GM23338 (cell line): ENCODE measurements at places on chromosomes 12 and 14. TPM values are rescaled to one million over a fixed set of nuclear protein-coding genes. Genes with fewer than 3 reads are reported as not detected.

DNA sequence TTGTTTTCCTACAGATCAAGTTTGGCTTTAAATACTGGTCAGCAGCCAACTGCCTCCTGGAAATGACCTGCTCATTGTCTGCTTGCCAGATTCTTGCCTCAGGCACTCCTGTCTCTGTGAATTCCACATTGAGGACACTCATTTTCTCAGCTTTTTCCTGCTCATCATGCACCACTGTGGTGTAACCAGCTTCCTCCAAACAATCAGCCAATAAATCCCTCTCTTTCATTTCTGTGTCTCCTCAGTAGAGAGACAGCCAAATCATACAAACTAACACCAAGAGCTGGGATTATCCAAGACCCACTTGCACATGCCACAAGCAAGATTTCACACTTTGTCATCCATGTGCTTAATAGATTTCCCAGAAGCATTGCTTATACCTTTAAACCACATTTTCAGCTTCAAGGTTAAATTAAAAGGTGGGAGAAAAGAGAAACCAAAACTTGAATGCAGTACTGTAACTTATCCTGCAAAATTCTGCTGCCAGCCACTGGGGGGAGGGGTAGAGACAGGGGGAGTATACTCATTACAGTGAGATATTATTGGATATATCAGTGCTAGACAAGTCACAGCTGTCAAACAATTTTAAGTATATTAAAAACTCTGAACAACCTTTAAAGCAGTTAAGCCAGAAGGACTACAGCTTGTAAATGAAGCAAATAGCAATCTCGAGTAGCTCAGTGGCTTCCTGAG is 105.0 kb downstream of the PPP2R5E start:
- DNase-seq: peak; percentile 36

LTB4R2 gene
- total RNA-seq: 6.4 and 12.6 TPM in 2 replicates

DNA sequence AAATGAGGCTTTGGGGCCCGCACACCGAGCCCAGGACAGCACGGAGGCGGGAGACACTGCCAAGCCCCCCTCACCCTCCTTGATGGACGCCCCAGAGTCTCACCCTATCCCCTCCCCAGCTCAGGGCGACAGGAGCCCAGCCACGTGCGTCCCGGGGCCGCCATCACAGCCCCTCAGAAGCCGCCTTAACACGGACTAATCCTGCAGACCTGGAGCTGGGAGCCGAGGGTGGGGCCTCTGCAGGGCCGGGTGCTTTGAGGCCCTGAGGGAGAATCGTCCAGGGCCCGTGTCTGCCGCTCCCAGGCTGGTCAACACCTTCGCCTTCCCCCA is 79.7 kb upstream of the FBRSL1 start:
- no peak for DNase-seq

- DNase-seq: no peak
Observed at GRCh38 chr14:24612196-24612595, 2.7 kb upstream of the GZMH start.

TPH2 gene
- 1.0 and 1.4 TPM in 2 replicates for total RNA-seq

GRCh38 chr12:11959117-11959823 is 111.5 kb upstream of the BCL2L14 start:
- no peak for DNase-seq

- no peak for DNase-seq
Observed at GRCh38 chr12:46363582-46364299, 8.8 kb downstream of the SLC38A2 start.

DNA sequence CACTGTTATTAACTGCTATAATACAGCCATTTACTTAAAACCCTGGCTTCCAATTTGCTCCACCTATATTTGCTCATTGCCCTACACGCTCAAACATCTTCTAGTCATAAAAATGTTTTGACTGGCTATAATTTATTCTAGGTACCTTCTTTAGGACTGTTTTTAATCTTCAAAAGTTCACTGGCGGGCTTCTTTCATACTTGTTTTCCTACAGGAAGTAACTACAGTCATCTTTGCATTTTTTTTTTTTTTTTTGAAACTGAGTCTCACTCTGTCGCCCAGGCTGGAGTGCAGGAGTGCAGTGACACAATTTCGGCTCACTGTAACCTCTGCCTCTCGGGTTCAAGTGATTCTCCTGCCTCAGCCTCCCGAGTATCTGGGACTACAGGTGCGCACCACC is 32.5 kb downstream of the MPHOSPH9 start:
- no peak for DNase-seq

DNA sequence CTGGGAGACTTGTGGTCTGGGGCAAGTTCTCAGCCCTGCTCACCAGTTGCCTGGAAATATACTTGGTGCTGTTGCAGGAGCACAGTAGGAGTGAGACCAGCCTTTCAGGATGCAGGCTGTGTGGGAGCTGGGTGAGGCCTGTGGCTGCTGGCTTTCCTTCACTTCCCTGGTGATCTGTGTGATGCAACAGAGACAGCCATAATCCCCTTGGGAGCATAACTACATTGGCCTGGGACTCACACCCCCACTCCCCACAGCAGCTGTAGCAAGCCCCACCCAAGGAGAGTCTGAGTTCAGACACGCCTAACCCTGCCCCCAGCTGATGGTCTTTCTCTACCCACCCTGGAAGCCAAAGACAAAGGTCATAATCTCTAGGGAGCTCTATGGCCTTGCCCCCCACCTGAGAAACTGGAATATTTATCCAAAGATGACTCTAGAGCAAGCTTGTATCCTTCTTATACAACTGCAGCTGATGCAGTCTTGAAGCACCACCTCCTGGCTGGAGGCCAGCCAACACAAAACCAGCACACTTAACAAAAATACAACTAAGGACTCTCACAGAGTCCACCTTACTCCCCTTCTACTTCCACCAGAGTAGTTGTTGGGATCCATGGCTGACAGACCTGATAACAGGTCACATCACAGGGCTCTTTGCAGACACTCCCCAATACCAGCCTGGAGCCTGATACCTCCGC is 190.4 kb upstream of the CPNE8 start:
- no peak for DNase-seq

CLEC4D gene
- 0.90 TPM in 1 of 2 replicates, not detected in the other for total RNA-seq

DNA sequence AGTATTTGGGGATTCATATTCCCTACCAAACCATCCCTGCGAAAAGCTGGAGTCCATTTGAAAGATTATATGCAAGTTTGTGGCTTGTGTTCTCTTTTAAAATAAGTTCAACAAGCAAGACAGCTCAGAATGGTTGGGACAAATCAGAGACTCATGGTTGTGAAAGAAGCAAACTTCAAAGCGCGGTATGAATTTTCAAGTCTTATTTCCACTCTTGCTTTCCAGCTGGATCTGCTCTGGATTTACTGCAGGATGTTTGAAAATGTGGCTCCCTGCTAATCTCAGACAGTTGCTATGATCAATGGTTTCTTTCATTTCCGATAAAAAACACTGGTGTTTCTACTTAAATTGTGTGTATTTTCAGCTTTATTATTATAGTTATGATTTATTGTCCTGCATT is 477.5 kb downstream of the RAD51B start:
- DNase-seq: no peak

GRCh38 chr14:95048771-95049312 is 108.5 kb downstream of the DICER1 start:
- peak; percentile 18 for DNase-seq

DNA sequence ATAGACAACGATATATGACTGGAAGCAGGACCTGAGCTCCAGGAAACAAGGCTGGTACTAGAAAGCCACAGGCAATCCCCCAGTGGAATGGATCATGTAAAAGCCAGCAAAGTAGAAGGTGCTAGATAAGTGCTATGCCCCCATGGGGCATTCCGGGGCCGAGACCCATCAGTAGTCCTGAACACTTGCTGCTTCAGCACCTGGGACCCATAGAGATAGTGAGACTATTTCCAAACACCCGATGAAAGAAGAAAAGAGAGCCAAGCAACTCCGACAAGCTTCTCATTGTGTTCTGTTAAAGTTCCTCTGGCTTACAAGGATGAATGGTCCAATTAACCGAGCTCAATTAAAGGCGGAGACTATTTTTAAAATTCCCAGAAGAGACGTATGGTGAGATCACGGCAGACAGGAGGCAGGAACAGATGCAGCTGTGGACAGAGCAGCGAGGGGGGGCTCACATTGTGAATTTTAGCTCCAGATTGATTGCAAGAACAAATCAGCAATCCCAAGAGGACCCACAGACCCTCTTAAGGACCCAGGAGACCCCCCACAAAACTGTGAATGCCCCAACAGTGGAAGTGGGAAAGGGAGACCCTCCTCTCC is 142.5 kb upstream of the OVCH1 start:
- DNase-seq: no peak

DNA sequence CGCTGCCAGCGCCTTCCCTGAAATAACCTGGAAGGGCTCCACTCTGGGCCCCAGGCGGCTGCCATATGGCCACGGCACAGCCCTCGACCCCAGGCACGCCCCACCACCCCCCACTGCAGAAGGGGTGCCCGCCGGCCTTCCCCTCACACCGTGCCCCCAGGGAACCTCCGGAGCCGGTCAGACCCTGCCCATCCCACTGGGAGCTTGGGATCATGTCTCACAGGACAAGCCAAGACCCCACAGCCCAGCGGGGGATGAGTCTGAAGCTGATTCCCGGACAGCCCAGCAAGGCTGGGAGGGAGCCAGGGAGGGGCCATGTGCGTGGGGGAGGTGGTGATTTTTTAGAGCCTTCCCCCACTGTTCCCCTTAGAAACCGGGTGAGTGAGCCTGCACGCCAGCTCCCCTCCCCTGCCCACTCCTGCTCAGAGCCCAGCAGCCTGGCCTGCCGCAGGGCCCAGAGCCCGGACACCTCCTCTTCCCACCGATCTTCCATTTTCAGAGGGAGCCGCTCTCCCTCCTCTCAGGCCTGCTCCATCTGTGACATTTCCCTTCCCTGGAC is 1.4 kb downstream of the RIMBP2 start:
- DNase-seq: no peak

DNA sequence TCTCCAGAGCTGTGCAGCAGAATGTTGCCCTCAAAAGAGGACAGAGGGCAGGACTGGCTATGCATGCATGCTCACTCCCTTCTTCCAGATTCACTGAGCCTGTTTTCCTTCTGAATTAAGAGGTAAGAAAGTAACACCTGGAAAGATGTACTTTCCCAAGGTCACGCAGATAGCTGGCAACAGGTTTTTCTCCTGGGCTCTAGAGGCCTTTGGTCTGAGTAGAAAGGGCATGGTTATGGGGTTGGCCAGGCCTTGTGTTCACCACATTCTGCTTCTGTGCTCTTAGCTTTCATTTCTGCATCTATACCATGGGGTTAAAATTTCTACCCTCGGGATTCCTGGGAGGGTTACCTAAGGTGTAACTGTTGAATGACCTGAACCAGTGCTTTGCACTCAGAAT is 57.5 kb downstream of the RASSF3 start:
- DNase-seq: no peak

GRCh38 chr14:100972118-100972897 is 68.8 kb upstream of the RTL1 start:
- no peak for DNase-seq

DNA sequence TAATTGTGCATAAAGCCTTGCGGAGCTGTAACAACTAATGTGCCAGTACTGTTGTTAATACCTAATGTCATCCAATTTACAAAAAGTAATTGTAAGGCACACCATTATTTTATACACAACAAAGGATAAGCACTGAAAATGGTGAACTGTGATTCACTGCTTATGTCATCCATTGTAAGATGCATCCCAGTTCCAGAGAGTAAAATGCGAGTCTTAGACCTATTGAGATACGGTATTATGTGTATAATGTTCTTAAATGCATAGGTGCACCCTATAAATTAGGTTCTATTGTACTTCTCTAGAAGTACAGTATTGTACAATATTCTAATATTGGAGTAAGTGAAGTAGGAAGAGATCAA is 406 bp downstream of the PARP2 start:
- DNase-seq: no peak

KSR2 gene
- 2.2 and 2.7 TPM in 2 replicates for total RNA-seq

DNA sequence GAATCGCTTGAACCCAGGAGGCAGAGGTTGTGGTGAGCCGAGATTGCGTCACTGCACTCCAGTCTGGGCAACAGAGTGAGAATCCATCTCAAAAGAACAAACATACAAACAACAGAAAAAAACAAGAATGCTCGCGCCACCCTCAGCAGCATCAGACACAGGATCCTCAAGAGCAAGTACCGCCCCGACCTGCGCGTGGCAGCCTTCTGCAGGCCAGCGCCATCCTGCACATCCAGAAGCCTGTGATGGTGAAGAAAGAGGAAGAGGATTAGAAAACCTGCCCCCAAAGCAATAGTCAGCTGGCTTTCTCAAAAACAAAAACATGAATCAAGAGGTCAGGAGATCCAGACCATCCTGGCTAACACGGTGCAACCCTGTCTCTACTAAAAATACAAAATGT is 30.0 kb upstream of the EID3 start:
- DNase-seq: no peak

GRCh38 chr14:94122438-94122837 is 7.0 kb downstream of the IFI27L2 start:
- no peak for DNase-seq
